ENCODE measurements at places on chromosomes 13 and 19.

DNA sequence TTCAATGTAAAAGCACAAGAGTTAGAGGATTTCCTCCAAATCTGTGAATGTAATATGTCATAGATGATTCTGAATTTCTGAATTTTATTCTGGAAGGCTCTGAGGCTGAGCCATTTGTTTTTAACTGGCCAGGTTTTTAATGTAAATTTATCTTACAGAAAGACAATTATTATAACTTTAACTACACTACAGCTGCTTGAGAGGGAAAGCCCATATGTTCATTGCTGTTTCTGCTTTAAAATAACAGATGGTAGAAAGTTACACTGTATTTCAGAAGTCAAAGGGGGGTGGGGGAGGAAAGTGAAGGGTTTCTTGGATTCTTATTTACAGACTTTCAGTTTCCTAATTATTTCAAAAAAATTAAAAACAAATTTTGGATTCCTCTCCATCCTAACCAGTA lies 62.8 kb downstream of the DNAJC15 start:
- DNase-seq, result no peak

DNA sequence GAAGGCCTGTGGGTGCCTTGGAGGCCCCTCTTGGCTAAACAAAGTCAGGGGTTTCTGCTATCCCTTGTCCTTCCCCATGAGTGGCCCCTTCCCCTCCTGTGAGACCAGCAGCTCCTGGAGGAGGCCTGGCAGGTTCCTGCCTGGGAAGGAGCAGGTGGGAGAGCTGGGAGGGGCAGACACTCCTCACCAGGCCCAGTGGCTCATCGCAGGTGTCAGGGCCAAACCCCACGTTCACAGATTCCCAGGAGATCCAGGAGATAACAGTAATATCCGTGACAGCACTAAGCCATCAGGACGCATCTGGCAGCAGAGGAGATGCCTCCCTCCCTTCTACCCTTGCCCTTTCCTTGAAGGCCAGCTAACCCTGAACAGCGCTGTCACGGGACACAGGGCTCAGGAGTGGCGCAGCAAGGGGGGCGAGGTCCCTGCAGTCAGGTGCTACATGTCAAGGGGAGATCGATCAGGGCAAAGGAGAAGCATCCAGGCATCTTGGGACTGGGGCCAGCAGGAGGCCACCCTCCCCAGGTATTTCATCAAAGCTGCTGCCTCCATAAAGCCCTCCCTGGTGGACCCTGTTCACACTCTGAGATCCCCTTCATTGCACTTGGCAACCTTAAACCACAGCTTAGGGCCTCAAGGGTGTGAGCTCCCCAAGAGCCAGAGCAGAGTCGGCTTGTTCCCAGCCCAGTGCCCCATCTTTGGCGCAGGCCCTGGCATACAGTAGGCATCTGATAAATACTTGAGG lies 4.8 kb downstream of the CEBPA start:
- no peak for DNase-seq

GRCh38 chr19:52653161-52653560 lies 15.0 kb upstream of the ZNF83 start:
- DNase-seq, result no peak

GRCh38 chr13:113040597-113041292 lies 64.8 kb upstream of the F7 start:
- no peak for DNase-seq

DNA sequence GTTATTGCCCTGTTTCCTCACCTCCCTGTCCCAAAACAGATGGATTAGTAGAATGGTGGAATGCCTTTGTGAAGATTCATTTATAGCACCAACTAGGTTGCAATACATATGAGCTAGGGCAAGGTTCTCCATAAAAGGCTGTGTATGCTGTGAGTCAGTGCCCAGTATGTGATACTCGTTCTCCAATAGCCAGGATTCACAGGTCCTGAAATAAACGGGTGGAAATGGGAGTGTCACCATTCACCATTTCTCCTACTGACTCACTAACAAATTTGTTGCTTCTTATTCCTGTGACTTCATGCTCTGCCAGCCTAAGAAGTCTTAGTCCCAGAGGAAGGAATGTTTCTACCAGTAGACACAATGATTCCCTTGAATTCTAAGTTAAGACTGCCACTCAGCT lies 1745.4 kb downstream of the SLITRK1 start:
- DNase-seq, result no peak

GRCh38 chr19:49071860-49072547 lies 495 bp downstream of the KCNA7 start:
- no peak for DNase-seq

GRCh38 chr19:47560999-47561398 lies 11.9 kb downstream of the ZNF541 start:
- no peak for DNase-seq

GRCh38 chr19:46924874-46925547 lies 64.2 kb downstream of the ARHGAP35 start:
- DNase-seq, result peak; percentile 63

- no peak for DNase-seq
Observed at GRCh38 chr19:37914908-37915307, 7.9 kb downstream of the SIPA1L3 start.

GRCh38 chr19:9658769-9659168 lies 16.1 kb downstream of the ZNF562 start:
- no peak for DNase-seq

DNA sequence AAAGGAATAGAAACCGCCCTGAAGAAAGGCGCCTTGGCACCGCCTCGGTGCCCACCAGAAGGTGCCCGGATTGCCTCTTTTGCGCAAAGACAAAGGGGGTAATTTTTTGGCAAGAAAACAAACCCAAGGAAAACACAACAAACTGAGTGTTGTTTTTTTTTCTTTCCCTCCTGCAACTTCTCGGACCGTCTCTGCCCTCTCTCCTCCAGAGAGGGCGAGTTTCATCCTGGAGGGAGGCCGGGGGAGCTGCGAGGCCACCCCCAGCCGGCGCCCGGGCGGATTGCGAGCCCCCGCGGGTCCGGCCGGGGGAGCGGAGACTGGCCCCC lies 2.3 kb downstream of the ZNF536 start:
- DNase-seq, result no peak

GRCh38 chr13:43243711-43244110 lies 220.3 kb downstream of the DNAJC15 start:
- no peak for DNase-seq

GRCh38 chr13:106660746-106661625 lies 93.0 kb upstream of the ARGLU1 start:
- DNase-seq, result no peak

GRCh38 chr13:84677836-84678235 lies 795.6 kb upstream of the SLITRK1 start:
- no peak for DNase-seq

DNA sequence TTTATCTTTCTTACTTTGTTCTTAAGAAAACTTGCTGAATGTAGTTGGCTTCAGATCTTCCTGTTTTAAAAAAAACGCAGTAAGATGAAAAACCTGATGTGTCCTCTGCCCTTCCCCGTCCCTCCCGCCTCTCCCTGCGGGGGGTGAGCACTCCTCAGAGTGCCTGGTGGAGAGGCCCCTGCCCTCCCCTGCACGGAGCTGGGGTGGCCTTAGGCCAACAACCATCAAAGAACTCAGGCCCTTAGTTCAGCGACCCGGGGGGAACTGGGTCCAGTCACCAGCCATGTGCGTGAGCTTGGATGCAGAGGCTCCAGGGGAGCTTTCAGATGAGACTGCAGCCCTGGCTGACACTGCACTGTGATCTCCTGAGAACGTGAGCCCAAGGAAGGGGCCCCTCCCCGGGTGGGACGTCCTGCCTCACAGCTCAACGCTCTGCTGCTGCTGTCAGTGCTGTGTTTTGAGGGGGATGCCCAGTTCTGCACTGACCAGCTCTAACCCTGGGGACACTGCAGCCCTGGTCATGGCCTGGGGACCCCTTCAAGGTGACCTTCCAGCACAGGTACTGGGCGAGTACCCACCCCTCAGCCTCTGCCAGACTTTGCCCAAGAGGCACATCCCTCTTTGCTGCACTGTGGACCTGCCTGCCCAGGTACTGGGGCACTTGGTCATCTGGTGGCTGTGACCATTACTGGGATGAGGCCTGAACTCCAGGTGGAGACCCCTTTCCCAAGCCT lies 42.7 kb downstream of the ANKRD10 start:
- DNase-seq, result no peak

GRCh38 chr13:52846567-52847321 lies 1.7 kb downstream of the PCDH8 start:
- DNase-seq, result no peak

GRCh38 chr13:19592657-19593180 lies 31.4 kb upstream of the TPTE2 start:
- DNase-seq, result no peak

DNA sequence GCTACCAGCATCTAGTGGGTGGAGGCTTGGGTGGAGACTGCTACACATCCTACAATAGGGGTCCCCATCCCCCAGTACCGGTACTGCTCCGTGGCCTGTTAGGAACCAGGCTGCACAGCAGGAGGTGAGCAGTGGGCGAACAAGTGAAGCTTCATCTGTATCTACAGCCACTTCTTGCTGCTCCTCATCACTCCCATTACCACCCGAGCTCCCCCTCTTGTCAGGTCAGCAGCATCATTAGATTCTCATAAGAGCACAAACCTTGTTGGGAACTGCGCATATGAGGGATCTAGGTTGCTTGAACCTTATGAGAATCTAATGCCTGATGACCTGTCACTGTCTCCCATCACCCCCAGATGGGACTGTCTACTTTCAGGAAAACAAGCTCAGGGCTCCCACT lies 37.0 kb downstream of the NWD1 start:
- no peak for DNase-seq

- no peak for DNase-seq
Observed at GRCh38 chr19:56309511-56310185, 5.0 kb downstream of the ZSCAN5A start.

GRCh38 chr13:78881751-78882150 lies 222.8 kb upstream of the OBI1 start:
- DNase-seq, result no peak

DNA sequence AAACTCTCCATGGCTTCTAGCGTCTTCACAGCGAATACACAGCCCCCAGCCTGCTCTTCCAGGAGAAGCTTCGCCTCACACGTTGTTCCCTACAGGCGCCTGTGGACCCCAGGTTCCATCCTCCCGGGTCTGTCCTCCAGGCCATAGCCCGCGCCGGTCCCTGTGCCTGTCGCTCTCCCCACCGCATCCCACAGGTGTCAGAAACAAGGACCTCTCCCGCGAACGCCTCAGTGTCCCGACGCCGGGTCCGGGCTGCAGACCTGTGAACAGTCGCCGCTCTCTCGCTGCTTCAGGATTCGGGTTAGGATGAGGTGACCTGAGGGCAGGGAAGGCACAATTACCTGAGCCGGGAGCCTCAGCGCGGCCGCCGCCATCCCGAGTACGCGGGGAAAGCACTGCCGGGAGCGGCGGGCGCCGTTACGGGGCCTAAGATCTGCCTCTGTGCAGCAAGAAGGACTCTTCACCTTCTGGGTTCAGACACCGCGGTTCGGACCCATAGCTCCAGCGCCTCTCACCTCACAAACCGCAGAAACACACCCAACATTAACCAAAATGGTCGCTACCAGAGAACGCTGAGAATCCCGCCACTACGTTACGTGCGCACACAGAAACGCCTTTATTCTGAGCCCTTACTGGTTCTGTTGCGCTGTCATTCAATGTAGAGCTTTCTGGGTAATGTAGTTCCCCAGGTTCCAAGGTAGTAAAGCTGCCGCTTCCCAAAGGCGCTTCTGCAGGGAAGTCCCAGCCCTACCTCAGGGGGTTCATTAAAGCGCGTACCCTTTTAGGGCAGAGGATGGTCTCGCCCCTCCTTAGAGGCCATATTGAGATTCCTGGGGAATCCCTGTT lies at the start of gene ZNF418:
Gene ZNF418 (minus strand): TSS at position 583 of the 846 bp plus-strand sequence. CDS start 1,580 bp downstream, outside the sequence.
- peak; percentile 68 for DNase-seq

- no peak for DNase-seq
Observed at GRCh38 chr19:30376272-30376671, 4.1 kb downstream of the ZNF536 start.

GRCh38 chr19:21638776-21639175 lies 128.6 kb downstream of the ZNF100 start:
- no peak for DNase-seq

GRCh38 chr13:40304391-40304790 lies 362.1 kb downstream of the FOXO1 start:
- no peak for DNase-seq

DNA sequence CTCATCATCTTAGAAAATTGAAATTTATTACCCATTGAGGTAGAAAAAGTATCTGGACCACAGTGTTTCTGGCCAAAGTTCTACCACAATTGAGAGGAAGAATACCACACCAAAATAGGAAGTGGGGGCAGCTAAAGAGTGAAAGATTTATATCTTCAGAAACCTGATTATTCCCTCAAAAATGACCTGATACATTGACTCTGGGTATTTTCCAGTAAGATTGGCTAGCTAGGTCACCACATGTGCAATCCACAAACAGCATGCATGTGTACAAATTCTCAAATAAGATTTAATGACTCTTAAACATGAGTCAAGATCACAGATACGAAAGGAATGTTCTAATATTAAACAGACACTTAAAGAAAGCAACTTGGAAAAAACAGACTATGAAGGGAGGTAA lies 1516.2 kb upstream of the PCDH20 start:
- no peak for DNase-seq

GRCh38 chr19:28504139-28504538 lies 708.8 kb downstream of the UQCRFS1 start:
- no peak for DNase-seq

GRCh38 chr19:5032101-5032967 lies 63.4 kb downstream of the KDM4B start:
- DNase-seq, result no peak

- DNase-seq, result no peak
Observed at GRCh38 chr13:29508876-29509252, 86.6 kb downstream of the SLC7A1 start.

GRCh38 chr13:105282406-105283285 lies 1252.8 kb downstream of the EFNB2 start:
- DNase-seq, result no peak

DNA sequence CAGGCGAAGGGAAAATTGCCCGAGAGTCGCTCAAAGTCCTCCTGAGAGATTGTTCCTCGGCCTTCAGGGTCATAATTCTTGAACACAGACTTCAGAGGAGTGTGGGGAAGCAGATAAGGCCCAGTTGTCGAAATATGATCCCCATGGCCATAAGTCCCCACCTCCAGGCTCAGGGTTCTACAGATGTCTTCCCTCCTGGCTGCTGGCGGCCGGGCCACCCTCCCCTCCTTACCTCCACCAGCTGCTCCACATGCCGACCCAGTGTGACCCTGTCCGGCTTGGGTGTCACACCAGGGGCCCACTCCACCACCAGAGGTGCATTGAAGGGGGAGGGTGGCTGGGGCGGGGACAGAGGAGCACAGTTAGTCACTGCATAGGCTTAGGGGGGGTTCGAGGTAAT lies 10.1 kb downstream of the FAM98C start:
- DNase-seq, result no peak

- no peak for DNase-seq
Observed at GRCh38 chr13:44249431-44249836, 124.2 kb upstream of the SERP2 start.

All from ascending aorta (tissue), 2 donors.